NCI-H1694 treated with DMSO at 0.1 percent for 48 hours (cell line): ENCODE measurements at places on chromosomes 3 and 15.

DNA sequence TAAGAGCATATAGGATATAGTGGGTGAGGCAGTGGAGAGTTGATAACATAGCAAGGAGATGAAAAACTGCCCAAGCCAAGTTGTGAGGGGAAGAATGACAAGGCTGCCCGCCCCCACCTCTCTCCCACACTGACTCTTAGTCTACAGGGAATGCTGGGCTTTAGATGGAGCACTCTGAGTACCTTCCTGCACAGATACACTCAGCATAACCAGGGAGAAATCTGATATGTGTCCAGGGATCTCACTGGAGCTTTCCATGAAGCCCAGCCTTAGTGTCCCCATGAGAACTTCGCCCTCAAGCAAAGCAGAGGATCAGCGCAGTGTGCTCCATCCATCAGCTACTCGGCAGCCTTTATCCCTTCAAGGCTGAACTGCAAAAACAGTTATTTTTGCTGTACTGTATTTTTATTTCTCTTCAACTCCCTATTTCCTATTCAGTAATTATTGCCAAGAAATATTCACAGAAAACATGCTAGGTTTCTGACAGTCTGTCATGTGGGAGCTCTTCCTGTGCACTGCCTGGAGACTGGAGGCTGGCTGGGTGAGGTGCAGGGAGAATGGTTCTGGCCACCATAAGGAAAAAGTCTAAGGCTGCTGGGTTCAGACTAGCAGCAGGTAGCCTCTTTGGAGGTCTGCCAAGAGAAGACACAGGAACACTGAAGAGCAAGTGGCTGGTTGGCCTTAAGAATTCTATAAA, 475.2 kb upstream of the PPP2R3A start:
- no peak for DNase-seq

- no peak for DNase-seq
These were observed 5.5 kb downstream of the LMOD3 start for GRCh38 chr3:69116897-69117296.

- DNase-seq, result no peak
These were observed 33.2 kb upstream of the TRIM59 start for GRCh38 chr3:160482796-160483195.

DNA sequence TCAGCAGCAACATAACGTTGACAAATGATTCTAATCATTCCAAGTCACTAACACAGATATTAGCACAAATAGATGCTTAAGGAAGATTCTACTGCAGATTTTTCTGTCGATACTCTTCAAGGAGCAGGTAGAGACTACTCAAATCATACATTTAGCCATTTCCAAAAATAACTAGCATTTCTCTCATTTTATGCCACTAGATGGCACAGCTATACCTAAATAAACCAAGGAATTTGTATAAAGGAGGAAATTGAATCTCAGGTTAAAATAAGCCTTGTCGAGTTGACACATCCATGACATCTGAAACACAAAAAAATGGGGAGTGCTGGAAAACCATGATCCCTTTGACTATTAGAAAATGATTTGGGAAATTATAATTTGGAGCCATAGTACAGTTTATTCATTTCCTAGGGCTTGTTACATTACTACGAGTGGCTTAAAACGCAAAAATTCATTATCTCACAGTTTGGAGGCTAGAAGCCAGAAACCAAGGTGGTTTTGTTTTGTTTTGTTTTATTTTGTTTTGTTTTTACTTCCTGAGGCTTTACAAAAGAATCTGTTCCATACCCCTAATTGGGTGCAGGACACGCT, 59.5 kb upstream of the STRIT1 start:
- DNase-seq, result peak; percentile 71

DNA sequence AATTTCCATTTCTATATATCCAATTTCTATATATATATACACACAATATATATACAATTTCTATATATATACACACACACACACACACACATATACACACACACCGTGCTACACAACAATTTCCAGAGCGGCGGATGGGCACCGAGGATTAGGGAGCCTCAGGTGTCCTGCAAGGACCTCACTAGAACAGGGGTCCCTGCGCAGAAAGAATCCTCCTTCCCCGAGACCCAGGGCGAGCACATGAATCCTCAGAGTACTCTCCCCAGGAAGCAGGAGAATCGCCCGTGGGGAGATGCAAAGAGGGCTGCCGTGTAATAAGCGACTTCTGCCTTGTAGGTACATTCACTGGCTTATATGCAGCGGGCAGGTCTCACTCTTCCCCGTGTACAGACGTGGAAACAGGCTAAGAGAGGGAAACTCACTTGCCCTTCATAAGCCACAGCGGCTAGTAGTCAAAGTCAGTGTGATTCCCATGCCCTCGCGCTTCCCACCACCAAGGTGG, 467 bp downstream of the PIF1 start:
- no peak for DNase-seq

DNA sequence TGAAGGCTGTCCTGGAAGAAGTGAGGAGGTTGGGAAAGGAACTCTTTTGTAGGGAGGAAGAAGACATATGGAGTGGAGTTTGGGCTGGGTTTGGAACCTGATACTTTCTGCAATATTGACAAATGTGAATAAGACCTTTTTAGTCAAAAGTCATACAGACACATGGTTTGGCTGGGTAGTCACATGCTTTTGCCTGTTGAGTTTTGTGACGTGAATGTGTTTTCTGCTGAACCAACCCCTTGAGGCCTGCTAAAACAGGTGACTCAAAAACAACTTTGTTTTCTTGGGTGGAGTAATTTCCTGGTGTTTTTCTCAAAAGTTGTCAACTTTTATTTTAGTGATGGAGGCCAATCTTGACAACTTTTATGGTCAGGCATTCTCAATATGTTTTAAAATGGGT, 39.4 kb upstream of the CCR4 start:
- DNase-seq, result no peak

DNA sequence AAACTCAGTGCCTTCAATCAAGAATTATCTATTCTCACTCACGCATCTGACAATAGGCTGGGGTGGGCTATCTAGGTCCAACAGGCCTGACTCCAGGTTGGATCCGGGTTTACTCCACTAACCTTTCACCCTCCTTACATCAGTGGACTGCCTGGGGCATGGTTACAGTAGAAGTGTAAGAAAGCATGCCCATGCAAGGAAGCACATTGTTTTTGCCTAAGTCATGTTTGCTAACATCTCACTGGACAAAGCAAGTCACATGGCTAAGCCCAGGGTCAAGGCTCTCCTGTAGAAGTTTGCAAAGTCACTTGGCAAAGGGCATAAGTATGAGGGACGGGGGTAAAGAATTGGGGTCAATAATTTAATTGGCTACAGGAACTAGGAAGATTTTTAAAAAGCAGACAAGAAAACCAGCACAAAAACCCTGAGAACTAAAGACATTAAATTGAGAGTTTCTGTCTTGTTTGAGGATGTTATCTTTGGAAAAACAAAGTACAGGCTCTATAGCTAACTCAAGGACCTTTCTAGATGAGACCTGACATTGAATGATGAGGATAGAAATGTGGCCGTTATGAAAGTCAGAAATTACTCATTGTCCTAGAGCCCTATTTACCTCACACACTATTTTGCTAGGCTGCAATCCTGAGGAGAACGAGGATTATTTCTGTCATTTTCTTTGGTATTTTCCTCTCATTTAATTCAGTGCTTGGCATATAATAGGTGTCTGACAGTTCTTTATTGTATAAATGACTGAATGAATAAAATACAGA, 214.2 kb downstream of the IL20RB start:
- no peak for DNase-seq

DNA sequence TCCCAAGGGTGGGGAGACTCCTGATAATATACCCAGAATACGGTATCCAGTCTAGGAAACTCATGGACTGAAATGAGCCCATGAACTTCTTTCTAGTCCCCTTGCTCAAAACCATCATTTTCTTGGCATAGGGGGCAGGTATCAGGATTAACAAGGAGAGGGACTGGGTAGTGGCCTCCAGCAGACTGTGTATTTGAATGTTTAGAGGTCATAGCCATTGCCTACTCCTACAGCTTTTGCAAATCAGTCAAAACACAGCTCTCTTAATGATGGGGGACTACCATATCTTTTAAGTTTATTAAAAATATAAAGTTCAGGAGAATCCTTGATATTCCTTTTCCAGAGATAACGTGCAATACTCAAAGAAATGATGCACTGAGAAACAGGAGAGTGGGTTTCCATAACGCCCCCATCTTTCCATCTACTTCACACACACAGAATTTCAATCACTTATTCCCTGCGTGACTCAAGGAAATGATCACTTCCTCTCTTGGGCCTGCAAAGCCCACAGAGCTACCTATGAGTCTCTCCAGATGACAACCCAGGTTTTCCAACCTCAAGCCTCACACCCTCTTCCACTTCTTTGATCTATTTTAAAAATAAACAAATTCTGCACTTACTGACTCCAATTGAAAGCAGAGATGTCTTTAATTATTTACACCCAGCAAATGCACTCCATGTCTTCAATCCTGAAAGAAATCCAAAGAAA, 584.0 kb upstream of the LMCD1 start:
- DNase-seq, result no peak

GRCh38 chr3:73600293-73600938, 24.3 kb downstream of the PDZRN3 start:
- no peak for DNase-seq

DNA sequence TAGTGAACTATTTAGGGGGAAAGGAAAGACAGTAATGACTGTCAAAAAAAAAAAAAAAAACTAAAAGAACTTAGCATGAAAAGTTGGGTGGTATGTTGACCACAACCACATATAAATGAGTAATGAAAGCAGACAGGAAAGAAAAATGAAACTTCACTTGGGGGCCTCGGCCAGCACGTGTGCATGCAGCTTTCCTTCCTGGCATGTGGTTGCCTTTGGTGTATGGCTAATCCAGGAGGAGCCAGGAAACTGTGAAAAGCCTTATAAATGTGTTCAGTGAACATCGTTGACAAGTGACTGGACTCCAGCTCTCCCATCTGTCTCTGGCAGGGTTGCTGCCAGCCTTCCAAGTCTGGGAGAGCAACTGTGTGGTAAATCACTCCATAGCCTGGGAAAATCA, 195.1 kb downstream of the DTWD1 start:
- DNase-seq, result peak; percentile 4

DNA sequence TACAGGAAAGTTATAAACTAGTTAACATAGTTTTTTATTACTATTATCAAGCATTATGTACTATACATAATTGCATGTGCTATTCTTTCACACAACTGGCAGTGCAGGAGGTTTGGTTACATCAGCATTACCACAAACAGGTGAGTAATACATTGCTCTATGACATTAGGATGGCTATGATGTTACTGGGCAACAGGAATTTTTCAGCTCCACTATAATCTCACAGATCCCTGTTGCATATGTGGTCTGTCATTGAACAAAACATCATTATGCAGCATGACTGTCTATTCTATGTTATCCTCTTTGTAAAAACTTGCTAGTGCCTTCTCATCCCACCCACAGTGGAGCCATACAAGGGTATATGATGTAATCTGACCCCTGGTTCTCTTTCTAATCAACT, 36.5 kb upstream of the PDZRN3 start:
- DNase-seq, result no peak

GRCh38 chr15:52737720-52738119, 52.4 kb downstream of the ONECUT1 start:
- DNase-seq, result no peak

DNA sequence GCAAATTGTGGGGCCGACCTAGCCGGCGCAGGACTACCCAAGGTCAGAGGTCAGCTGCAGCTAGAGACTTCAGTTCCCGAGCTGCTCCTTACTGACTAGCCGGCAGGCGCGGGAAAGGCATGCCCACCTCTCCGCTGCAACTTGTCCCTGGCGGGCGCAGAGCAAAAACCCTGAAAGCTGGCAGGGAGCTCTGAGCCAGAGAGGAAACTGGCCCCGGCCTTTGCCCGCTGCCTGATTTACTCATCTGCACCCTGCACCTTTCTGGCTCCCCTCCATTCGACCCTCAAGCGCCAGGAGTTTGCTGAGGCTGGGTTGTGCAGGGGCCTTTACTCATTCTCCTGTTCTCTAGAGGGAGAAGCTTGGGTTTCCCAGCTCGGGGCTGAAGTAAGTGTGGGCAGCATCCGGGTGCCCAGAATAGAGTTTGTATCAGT, 1.5 kb downstream of the ZIC4 start:
- DNase-seq, result no peak

GRCh38 chr15:39092354-39092753, 488.5 kb upstream of the THBS1 start:
- no peak for DNase-seq

GRCh38 chr3:126554560-126555525, 3.9 kb downstream of the C3orf22 start:
- DNase-seq, result no peak

- no peak for DNase-seq
These were observed 380.2 kb downstream of the TIGIT start for GRCh38 chr3:114674036-114674435.

DNA sequence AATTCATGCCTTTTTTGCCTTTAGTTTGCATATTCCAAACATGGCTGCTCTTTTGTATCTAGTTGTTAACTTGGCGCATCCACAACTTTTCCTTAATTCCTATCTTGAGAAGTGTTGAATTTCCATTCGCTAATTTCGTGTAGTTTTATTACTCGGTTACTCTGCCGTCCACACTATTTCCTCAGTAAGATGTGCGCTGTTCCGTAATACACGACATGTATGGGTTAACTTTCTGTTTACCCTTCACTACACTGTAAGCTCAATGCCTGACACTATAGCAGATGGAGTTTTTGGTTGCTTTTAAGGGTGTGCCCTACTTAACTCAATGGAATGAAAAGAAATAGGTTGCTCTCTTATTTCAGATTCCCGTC, 724 bp downstream of the RPSA start:
- DNase-seq, result no peak

DNA sequence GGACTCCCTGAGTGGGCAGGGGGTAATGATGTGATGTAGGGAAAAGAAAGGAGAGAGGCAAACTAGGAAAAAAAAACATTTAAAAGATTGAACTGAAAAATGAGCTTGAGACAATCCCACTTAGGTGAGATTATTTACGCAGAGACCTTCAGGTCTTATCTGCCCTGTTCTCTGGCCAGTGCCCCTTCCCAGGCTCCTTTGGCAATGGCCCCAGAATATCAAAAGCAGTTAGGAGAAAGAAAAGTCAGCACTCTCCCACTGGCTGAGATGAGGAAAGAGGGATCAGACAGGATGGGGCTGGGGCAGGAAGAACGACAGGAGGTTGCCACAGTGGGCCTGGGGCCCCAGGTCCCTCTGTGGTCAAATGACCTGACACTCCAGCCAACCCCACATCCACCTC, 105.4 kb downstream of the MEGF11 start:
- DNase-seq, result no peak

- no peak for DNase-seq
These were observed 12.3 kb downstream of the EIF1B start for GRCh38 chr3:40321818-40322217.

- DNase-seq, result no peak
These were observed 6.4 kb upstream of the SECISBP2L start for GRCh38 chr15:49052662-49053061.

- no peak for DNase-seq
These were observed 16.9 kb upstream of the RBPMS2 start for GRCh38 chr15:64792282-64792681.

GRCh38 chr15:25087137-25087536, 132.3 kb downstream of the SNRPN start:
- DNase-seq, result no peak

DNA sequence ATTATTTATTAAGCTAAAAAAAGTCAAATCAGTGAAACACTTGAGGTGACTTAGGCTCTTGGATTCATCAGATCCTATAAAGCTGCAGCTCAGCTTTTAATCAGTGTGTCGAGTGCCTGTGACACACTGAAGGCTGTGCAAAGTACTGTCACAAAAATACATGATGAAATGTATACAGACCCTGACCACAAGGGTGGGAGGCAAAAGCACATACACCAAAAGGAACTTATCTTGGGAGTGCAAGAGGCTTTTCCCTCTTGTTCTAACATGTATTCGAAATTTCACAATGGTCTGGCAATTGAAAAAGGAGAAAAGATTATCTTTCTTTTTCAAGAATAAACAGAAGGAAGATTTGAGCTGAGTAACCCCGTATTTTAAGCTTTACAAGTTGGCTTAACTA, 35.9 kb downstream of the VGLL4 start:
- no peak for DNase-seq
